ENCODE measurements at places on chromosomes 3 and 15. TPM values are rescaled to one million over a fixed set of nuclear protein-coding genes. Genes with fewer than 3 reads are reported as not detected.

PAQR9 gene
- not detected for total RNA-seq

ATP13A5 gene
- total RNA-seq = not detected

MST1 gene
- 8.3 TPM for total RNA-seq

MOBP gene
- not detected for total RNA-seq

RPS17 gene
- 1,998 TPM for total RNA-seq

MRPS11 gene
- total RNA-seq = 23.4 TPM

MESP2 gene
- 0.48 TPM for total RNA-seq

EXOSC7 gene
- total RNA-seq = 53.3 TPM

TRH gene
- total RNA-seq = not detected

GOLGA8N gene
- total RNA-seq = 2.8 TPM

LACTB gene
- 27.2 TPM for total RNA-seq

TM4SF4 gene
- not detected for total RNA-seq

KBTBD13 gene
- under 0.01 TPM for total RNA-seq

RASGRP1 gene
- 2.7 TPM for total RNA-seq

ZNF860 gene
- total RNA-seq = 1.9 TPM

SLMAP gene
- total RNA-seq = 59.5 TPM

GPR149 gene
- total RNA-seq = not detected

AMIGO3 gene
- total RNA-seq = not detected

CILP gene
- total RNA-seq = under 0.01 TPM

ARHGEF26 gene
- 0.24 TPM for total RNA-seq

U2SURP gene
- total RNA-seq = 45.8 TPM

ACKR2 gene
- total RNA-seq = 1.7 TPM

POPDC2 gene
- total RNA-seq = not detected

VGLL3 gene
- 1.7 TPM for total RNA-seq

FBXO40 gene
- not detected for total RNA-seq

TRAIP gene
- 4.1 TPM for total RNA-seq

PLA2G4D gene
- under 0.01 TPM for total RNA-seq
